ENCODE measurements at places on chromosomes 12 and 14.

DNA sequence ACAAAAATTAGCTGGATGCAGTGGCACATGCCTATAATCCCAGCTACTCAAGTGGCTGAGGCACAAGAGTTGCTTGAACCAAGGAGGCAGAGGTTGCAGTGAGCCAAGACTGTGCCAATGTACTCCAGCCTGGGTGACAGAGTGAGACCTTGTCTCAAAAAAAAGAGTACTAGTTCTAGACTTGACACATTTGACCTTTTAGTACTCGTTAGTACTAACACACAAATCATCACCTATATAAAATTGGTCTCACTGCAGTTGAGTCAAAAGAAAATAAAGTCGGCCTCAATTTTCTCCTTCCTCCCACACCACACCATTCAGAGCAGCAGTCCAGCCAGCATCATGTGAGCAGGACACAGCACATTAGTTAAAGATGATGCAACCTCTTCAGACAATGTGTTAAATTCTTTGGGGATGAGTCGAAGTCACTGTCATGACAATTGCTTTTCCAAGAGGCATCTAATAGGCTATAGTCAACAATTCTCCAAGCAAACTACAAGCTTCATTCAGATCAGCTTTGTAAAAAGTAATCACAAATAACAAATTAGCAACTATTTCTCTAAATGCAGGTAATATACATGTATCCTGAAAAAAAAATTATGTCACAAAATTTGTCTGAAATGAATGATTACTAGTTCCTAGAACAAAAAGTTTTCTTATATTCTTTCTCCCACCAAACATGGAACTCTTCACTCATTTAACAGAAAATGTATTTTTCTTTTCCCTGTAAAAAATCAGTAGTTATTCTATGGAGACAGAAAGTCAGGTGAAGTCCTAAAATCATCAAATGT, 55.6 kb downstream of the CLIP1 start:
- peak; percentile 82 for DNase-seq

GRCh38 chr14:96156804-96157760, 47.6 kb upstream of the BDKRB2 start:
- no peak for DNase-seq

- no peak for DNase-seq
Observed at GRCh38 chr14:53237488-53237887, 84.4 kb upstream of the DDHD1 start.

DNA sequence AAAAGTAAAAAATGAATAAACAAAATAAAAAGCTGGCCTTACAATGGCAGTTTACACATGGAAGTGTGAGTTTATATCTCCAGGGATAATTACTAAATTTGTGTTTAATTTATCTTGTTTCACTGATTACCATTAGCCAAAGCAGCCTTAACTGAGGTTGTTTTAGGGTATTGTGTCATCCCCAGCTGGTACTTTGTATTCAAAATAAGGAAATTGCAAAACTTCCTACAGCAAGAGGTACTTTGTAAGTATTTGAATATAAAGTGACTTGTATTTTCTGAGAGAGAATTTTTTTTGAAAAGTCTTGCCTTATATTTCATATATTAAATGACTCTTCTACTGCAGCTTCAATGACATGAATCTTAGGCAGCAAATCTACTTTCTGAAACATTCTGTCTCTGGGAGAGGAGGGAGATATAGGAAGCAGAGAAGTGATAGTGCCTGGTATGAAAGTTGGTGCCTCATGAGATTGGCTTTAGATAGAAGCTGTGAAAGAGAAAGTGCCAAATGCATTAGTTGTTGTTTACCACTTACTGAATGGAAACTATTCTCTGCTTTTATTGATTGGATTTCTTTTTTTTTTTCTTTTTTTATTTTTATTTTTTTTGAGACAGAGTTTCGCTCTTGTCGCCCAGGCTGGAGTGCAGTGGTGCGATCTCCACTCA, 6.7 kb downstream of the FNTB start:
- no peak for DNase-seq

GRCh38 chr14:65027127-65027799, 40.6 kb downstream of the FNTB start:
- DNase-seq: no peak

DNA sequence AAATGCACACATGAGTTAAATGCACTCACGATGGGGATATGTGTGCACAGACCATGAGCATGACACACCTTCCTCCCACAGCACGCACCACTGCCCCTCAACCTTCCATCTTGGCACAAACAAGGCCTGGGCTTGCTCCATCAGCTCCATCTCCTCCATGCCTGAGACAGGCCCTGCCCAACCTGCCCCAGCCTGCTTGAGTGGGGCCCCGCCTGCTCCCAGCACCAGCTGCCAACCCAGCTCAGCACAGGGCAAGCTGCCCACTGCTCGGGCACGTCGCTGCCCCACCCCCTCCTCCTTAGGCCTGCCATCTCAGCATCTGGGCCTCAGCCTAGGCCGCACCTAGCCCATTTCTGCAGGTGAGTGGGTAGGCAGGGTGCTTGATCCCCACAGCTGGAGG, 27.6 kb upstream of the KRT78 start:
- DNase-seq: no peak

DNA sequence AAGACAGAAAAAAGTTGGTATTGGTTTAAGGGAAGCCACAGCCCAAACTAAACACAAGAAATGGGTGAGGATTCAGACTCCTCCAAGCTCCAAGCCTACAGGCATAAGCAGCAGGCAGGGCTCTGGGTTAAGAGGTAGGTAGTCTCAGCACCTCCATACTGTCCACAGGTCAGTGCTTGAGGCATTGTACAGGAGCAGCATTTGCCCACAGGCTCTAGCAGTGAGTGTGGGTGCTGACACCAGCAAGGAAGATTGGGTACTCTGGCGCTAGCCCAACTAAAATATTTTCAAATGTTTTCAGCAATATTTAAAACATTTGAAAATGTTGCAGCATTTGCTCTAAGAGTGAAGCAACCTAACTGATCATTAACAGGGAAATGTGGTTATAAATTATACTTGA, 33.1 kb downstream of the FERMT2 start:
- no peak for DNase-seq

DNA sequence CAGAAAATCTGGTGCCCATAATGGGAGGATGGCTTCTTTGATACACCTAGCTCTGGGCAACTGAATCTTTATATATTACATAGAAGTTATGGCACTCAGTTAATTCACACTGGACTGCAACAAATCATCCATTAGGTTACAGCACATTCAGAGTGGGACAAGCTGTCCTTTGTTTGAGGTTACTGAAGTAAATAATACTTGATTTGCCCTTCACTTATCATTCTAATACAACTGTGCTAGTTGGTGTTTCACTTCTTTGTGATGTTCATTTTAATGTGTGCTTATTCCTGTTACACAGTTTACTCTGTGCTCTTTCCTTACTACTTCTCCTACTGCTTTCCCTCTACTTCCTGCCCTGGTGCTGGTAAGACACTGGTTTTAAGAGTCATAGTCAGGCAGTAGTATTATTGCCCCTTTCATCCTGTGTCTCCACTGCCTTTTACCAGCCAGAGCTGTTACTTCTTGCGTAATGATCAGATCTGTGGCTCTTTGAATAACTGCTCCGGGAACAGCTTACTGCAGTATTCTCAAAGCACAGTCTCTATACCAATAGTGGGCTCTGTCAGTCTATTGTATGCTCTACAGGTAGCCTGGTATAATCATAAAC, 36.4 kb upstream of the GXYLT1 start:
- DNase-seq: peak; percentile 33

DNA sequence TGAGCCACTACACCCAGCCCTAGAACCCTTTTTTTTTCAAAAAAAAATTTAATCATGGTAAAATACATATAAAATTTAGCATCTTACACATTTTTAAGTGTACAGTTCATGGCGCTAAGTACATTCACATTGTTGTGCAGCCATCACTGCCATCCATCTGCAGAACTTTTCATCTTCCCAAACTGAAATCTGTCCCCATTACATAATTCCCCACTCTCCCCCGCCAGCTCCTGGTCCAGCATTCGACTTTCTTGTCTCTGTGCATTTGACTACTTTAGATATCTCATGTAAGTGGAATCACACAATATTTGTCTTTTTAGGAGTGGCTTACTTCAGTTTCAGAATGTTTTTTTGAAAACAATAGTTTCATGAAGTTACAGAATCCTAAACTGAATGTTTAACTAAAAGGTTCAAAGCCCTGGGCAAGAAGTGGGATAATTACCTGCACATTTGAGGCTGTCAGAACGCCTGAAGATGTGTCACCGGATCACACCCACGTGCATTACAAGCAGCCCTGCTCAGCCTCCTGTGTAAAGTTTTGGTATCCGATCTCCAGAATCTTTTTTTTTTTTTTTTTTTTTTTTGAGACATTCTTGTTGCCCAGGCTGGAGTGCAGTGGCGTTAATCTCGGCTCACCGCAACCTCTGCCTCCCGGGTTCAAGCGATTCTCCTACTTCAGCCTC, 12.7 kb downstream of the EML1 start:
- no peak for DNase-seq

DNA sequence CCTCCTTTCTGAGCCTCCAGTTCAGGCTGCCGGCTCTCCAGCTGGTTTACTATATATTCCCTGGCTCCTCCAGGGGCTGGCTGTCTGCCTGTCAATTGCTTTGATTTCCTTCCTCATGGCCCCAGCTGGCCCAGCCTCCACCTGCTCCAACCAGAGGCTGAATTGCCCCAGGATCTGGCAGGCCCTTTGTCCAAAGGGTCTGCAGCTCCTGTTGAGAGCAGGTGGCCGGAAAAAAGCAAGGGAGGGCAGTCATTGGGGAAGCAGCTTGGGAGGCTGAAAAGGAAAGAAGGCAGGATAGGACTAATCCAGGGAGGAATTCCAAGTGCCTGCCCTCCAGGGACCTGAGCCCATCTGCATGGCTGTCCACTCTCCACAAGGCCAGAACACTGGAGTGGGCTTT, 25.3 kb downstream of the PAH start:
- no peak for DNase-seq

DNA sequence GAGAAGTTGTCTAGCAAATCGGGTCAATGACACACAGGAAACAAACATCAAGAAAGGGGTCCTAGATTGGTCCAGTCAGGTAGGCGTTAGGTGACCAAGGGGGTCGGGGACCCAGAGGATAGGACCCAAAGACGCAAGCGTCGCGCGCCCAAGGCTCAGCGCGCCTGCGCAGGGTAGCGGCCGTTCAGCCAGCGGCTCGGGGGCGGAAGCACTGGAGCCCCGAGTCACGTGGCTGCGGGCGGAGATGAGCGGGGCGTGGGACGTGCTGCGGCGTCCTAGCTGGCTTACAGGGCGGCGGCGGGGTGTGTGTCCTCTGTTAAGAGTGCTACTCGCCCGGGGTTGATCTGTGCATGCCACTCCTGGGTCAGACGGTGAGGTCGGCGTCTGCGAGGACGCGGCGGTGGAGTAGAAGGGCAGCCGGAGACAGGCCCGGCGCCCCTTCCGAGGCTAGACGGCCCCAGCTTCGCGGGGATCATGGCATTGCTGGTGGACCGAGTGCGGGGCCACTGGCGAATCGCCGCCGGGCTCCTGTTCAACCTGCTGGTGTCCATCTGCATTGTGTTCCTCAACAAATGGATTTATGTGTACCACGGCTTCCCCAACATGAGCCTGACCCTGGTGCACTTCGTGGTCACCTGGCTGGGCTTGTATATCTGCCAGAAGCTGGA, at the start of gene SLC35E3:
Gene SLC35E3 (plus strand): TSS at position 273 of the 668 bp plus-strand sequence. CDS start 202 bp downstream, at position 475.
- DNase-seq: peak; percentile 95

DNA sequence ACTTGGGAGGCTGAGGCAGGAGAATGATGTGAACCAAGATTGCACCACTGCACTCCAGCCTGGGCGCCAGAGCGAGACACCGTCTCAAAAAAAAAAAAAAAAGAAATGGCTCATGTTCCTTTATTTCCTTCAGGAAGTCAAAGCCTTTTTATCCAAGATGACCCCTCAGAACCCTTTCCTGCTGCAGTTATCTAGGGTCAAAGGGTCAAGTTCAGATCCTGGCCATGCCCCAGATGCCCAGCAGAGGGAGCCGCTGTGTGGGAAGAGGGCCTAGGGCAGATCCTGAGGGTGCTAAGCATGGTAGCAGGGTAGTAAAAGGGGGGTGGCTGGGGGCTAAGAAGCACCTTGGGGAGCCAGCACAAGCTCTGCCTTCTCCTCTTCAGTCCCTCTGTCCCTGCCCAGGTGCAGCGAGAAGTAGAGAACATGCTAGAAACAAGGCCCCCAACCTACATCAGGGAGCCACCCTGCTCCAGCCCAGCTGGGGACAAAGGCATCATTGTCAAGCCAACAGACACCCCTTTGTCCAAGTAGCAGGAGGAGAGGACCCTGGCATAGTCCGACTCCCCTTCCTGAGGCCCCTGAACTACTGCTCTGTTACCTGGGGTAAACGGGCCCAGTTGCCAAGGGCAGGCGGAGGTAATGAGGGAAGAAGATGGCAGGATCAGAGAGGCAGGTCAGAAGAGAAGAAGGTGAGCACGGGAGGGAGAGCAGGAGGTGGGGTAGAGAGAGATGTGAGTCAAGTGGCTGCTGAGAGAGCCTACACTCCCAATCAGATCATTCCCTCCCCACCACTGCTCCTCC, 6.5 kb downstream of the NFE2 start:
- no peak for DNase-seq

DNA sequence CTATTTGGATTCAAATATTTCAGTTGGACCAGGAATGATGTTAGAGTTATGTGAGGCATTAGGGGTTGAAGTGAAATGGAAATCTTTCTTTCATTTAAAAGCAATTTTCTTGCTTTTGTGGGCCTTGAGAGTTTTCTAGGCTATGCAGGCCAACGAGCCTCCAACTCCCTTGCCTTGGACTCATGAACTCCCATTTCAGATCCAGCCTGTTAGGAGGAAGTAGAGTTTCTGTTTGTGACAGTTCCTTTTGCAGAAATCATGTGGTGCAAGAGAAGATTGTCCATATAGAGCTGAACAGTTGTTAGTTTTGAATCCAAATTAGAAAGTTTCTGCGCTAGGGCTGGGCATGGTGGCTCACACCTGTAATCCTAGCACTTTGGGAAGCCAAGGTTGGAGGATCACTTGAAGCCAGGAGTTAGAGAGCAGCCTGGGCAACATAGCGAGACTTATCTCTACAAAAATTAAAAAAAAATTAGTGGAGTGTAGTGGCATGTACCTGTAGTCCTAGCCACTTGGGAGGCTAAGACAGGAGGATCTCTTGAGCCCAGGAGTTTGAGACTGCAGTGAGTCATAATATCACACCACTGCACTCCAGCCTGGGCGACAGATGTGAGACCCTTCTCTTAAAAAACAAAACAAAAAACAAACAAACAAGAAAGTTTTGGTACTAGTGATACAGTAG, 47.3 kb upstream of the MED13L start:
- no peak for DNase-seq

- DNase-seq: no peak
Observed at GRCh38 chr12:10285919-10286318, 21.8 kb upstream of the KLRD1 start.

All from astrocyte of the hippocampus (primary cell).